ENCODE measurements at places on chromosomes 3 and 15.

GRCh38 chr3:77837456-77838025 is 797.6 kb downstream of the ROBO2 start:
- DNase-seq = no peak

GRCh38 chr3:154120961-154121700 is at the start of gene ARHGEF26:
Gene ARHGEF26 (plus strand): TSS chr3:154121390. CDS start chr3:154121993, 603 bp downstream.
- DNase-seq = peak; percentile 61

- DNase-seq = no peak
Measured at GRCh38 chr3:65532215-65532614, 506.5 kb downstream of the MAGI1 start.

GRCh38 chr3:37905987-37906674 is 44.5 kb downstream of the CTDSPL start:
- DNase-seq = no peak

GRCh38 chr15:62914461-62915079 is 128.0 kb upstream of the TPM1 start:
- no peak for DNase-seq

DNA sequence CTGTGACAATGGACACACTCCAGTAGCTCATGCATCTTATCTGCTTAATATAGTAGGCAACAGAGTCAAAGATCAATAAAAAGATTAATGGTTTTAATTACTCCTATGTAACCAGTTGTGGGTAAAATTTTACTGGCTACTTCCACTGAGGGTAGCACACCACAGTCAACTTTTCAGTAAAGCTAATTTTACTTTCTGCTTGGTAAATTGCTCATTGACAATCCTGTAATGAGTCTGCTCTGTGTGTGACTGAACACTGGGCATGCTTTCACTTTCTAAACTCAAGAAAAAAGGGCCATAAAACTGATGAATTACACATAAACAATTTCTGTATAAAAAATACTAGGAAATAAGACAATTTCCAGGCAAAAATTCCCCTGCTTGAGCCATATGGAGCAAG is 838.3 kb downstream of the VGLL3 start:
- no peak for DNase-seq
